SK-N-MC (cell line): ENCODE measurements at places on chromosomes 5 and 9.
A peak's percentile ranks its signal among the peaks of the same experiment; 100 is the strongest.

- DNase-seq = no peak
Measured at GRCh38 chr5:38453506-38453905, 102.9 kb downstream of the LIFR start.

GRCh38 chr9:95058121-95058785, 259.3 kb downstream of the FANCC start:
- no peak for DNase-seq

GRCh38 chr5:65305913-65306312, 175.8 kb downstream of the ADAMTS6 start:
- no peak for DNase-seq

- no peak for DNase-seq
Measured at GRCh38 chr9:95379630-95380029, 62.1 kb upstream of the FANCC start.

DNA sequence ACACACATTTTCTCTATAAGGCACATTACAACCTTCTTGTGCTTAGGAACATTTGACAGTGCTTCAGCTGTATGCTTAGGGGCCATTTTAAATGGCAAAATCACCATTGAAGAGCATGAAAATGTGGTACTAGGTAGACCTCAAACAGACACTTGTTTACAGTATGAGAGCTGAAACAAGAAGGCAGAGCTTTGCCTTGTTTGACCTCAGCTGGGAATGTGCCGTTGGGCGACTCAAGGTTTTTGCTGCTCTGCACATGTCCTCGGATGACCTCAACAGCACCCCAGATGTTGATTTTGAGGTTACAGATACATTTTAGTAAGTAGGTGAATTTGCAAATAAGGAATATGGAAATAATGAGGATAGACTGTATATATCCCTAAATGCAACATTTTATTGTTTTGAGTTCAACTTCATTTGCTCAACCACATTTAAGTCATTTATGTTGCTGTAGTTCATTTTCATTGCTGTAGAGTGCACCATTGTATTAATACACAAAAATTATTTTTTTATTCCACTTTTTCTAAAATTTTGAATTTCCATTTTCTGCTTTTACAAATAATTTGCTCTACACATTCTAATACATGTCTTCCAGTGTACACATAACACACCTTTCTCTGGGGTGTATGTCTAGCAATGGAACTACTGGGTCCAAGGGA, 206.8 kb downstream of the NR3C1 start:
- DNase-seq = no peak

DNA sequence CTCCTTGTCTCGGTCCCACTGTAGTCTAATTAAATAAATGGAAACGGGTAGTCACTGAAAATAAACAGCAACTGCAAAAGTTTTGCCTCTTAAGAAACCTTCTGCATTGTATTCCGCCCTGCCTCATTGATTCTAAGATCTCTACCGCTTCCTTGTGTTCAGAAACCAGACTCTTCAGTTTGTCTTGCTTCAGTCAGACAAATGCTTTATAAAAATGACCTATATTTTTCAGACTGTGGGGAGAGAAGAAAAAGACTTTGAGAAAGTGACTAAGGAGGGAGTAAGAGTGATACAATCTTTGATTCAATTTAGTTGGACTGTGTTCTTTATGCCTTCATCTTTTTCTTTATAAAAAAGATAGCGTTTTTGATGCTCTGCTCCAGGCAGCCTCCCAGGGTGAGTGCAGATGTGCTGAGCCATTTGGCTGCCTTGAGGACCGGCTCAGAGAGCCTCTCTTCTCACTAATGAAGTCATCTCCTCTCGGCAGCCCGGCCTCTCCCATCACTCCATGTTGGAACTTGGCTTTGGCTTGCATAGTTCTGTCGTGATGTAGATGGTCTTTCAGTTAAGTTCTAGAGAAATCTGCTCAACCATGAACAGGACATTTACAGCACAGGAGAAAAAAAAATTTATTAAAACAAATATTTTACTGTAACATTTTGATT, 4.0 kb upstream of the VCAN start:
- DNase-seq = no peak

- no peak for DNase-seq
Measured at GRCh38 chr5:14928661-14929060, 57.1 kb upstream of the ANKH start.

DNA sequence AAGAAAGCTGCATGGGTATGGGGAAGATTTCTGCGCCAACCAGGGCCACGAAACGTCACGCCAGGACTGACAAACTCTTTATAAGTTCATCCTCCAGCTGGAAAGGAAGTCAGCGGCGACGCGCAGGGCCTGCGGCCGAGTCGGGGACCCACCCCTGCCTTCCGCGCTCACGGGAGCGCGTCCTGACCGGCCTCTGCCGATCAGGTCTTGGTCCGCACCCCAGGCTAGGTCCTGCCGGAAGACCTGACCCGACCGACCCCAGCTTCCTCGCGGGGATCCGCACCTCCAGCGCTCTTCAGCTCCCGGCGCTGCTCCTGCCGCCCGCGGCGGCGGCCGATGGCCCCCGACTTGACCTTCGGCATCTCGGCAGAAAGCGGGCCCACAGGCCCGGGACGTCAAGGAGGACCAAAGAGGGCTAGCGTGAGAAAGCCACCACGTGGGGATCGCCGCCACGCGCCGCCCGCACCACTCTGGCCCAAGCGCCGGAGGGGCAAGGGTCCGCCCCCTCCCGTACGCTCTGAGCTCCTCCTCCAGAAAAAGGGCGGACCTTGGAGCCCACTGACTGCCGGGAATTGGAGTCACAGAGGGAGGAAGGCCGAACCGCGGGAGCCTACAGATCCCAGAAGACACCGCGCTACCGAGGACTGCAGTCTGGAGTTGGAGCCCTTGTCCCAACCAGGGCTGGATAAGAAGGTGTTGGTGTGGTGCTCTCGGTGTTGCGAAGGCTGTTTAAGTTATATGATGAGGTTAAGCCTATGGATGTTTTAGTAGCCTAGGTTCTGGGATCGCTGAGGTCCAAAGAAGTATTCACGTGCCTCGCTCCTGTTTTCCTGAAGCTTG, at the start of gene DIMT1:
DIMT1 (minus strand) TSS at position 495 of the 840 bp plus-strand sequence; CDS start at position 362, 133 bp downstream.
- peak; percentile 79 for DNase-seq
